Hippocampal formation (tissue), 2 donors: ENCODE measurements at places on chromosomes 7 and 10.
A peak's percentile ranks its signal among the peaks of the same experiment; 100 is the strongest.

DNA sequence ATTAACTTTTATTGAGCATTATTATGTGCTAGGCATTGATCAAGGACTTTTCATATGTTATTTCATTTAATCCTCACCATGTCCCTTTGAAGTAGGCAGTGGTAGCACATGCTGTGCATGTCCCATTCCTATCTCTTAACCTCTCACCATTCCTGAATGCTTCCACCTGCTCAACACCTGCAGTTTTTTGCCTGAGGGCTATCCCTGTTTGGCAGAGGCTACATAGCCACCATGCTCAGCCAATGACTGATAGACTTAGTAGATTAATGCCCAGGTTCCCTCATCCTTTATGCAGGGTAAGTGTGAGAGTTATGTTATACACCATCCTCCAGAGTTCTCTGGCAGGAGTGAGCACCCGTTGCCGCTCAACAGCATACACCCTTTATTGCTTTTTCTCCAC is 387.8 kb downstream of the BBS9 start:
- no peak for DNase-seq

- no peak for DNase-seq
Measured at GRCh38 chr10:87560495-87561129, 55.9 kb downstream of the MINPP1 start.

DNA sequence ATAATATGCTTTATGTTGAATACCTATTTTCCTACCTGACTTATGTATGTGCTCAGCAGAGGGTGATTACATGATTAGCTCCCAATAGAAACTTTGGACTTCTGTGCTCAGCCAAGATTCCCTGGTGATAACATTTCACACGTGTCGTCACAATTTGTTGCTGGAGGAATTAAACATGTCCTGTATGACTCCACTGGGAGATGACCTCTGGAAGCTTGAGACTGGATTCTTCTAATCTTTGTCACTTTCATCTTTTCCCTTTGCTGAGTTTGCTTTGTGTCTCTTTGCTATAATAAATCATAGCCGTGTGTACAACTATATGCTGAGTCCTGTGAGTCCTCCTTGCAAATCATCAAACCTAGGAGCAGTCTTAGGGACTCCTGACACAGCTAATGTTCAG is 120.9 kb upstream of the LRRTM3 start:
- DNase-seq = no peak

DNA sequence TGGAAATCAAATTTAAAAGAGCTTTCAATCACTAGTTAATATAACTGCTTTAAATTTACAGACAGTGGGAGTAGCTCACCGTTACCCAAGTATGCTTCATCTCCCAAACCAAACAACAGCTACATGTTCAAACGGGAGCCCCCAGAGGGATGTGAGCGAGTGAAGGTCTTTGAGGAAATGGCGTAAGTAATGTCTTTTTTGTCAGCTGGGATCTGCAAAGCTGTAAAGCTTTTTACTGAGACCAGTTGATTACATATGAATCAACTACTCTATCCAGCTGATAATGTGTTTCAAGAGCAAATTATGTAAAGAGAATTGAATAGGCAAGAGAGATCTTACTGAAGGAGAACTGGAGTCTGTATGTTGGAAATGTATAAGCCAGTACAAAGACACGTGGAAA is 116.2 kb downstream of the GLCCI1 start:
- no peak for DNase-seq

- DNase-seq = no peak
Measured at GRCh38 chr10:48550071-48550691, 54.7 kb downstream of the ARHGAP22 start.

GRCh38 chr7:101517304-101517703 is 111.8 kb downstream of the MYL10 start:
- DNase-seq = no peak

GRCh38 chr7:4726566-4726965 is 44.5 kb downstream of the FOXK1 start:
- DNase-seq = no peak

GRCh38 chr7:18626717-18627116 is 131.2 kb downstream of the HDAC9 start:
- DNase-seq = no peak

GRCh38 chr7:23709081-23709750 is 803 bp upstream of the STK31 start:
- no peak for DNase-seq

- DNase-seq = no peak
Measured at GRCh38 chr10:48404646-48405045, 98.2 kb downstream of the MAPK8 start.

- DNase-seq = no peak
Measured at GRCh38 chr10:16968416-16969041, 151.3 kb upstream of the RSU1 start.

GRCh38 chr7:158973440-158973839 is 117.1 kb downstream of the DYNC2I1 start:
- DNase-seq = no peak

DNA sequence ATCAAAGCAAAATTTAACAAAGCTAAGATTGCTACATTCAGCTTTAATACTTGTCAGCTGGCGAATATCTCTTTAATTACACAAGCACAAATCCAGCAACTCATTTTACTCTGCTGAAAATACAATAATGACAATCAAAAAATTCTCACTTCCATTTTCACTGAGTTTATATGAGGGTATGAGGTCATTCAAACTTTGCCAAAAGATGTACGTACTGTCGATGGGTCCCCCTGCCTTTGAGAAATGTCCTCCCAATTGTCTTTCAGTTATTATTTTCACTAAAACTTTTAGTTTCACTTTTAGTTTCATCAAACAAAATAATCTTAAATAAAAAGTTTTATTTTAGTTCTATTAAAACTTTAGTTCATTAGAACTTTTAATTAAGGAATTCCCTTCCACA is 159.5 kb upstream of the WDR11 start:
- DNase-seq = no peak

- DNase-seq = no peak
Measured at GRCh38 chr10:23150091-23150490, 42.0 kb upstream of the PTF1A start.

DNA sequence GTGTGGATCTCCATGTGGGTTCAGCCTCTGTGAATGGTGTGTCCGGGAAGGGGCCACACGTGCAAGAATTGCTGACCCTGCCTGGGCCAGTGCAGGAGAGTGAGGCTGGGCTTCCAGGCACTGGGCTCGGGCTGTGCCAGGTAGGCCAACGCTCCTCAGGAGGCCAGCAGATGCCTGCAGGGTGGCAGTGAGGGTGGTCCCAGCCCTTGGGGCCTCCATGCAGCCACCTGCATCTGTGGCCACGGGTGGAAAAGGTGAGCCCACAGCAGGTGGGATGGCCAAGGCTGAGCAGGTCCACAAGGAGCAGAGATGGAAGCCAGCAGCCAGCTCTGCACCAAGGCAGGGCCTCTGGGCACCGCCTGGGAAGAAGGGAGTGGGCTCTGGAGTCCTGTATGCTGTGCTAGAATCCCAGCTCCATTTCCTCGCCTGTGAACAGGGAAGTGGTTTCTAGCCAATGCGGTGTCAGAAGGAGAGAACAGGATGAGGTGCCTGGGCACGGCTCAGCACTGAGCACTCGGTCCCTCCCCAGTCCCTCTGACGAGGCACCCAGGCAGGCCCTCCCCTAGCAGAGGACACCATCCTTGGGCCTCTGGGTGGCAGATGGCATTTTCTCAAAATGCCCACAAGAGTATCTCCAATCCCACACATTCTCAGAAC is 31.1 kb upstream of the RET start:
- no peak for DNase-seq

DNA sequence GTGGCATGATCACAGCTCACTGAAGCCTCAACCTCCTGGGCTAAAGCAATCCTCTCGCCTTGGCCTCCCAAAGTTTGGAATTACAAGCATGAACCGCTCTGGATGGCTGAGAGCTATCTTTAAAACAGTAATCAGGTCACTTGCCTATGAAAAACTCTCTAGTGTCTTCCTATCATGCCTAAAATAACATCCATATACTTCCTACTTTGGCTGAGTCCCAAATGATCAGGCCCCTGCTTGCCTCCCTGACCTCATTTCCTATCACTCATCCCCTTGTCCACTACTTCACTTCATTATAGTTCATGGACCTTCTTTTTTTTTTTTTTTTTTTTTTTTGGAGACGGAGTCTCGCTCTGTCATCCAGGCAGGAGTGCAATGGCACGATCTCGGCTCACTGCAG is 28.0 kb downstream of the SEPTIN7 start:
- no peak for DNase-seq

DNA sequence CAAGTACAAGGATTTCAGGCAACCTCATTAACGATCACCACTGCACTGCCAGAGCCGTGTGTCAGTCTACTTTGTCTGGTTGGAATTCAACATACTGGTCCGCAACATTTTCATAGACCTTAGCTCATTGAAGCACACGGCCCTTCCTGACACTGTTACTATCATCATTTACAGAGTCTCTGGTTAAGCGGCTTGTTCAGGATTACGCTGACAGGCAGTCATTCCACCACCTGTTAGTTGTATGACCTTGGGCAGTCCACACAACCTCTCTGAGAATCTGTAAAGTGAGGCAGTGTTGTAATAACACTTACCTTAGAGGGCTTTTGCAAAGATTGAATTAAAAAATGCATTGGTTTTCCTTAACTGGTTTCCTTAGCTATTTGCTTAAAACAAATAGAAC is 112.6 kb downstream of the AOAH start:
- DNase-seq = no peak

DNA sequence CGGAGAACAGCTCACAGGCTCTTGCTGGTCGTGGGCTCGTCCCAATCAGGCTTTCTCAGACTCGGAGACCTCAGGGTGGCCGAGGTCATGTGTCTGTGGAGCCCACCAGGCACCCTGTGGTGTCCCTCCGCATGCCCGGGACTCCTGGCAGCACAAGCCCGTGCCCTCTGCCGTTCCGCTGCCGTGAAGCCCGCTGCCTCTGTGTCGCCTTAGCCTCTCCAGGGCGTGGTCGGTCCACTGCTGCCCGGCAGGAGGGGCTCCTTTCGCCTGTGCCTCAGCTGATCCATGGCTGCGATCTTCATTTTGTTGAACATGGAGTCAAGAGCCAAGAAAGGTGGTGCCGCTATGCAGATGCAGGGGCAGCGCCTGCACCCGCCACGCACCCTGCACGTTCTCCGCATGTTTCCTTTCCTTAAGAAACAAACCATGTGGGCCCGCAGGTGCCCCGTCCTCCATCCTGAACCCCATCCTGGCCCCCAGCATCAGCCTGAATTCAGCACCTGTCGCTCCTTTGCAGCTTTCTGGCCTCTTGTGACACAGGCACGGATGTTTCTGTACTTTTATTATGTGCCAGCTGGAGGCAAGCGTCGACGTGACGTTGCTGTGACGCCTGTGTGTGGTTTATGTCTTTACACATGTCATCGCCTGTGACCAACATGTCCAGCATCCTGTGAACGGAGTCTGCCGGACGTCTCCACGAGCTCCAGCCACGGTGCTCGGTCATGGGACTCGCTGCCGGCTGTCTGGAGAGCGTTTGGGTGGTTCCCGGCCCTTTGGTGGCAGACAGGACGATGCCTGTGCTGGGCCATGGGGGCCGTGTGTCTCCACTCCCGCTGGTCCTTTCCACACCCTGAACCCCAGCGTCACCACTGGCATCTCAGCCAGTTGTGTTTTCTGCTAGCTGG is 69.9 kb downstream of the NKX6-2 start:
- no peak for DNase-seq

DNA sequence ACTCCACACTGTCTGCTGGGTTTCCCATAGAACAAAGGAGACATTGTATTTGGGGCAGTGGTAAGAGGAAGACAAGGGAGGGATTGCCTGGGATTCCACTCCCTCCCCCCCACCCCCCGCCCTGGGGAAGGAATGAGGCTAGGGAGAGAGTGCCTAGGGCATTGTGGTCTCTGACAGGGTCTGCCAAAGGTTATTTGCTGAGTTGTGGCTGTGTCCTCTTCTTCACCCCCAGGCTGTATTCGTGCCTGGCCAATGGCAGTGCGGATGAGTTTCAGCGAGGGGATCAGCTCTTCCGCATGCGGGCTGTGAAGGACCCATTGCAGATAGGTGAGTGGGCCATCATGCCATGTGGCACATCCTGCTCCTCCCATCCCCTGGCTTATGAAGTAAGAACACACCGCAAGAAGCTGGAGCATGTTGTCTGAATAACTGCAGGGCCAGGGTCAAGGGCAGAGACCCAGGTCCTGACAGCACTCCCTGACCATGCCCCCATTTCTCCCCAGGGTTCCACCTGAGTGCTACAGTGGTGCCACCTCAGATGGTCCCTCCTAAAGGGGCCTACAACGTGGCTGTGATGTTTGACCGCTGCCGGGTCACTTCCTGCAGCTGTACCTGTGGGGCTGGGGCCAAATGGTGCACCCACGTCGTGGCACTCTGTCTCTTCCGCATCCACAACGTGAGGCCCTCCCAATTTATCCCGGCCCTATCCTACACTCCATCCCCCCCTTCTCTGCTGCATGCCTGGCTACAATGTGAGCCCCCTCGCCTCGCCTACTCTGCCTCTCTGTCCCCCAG is 3.7 kb downstream of the ZSWIM8 start:
- no peak for DNase-seq

DNA sequence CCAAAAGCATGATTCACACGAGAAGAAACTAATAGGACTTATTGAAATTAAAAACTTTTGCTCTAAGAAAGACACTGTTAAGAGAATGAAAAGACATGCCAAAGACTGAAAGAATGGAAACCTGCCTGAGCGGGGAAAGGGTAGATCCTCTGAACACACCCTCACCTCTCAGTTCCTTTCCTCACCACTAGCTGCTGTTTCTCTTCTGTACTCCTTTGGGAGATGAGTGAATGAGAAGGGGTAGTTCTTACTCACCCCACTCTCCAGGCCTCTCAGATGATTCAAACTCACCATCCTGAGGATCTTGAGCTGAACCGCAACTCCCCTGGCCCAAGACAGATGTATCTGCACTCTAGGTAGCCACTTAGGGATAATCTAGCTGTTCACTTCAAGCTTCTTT is 41.9 kb downstream of the IQUB start:
- DNase-seq = no peak

- DNase-seq = peak; percentile 64
Measured at GRCh38 chr10:33008499-33009243, 50.6 kb upstream of the ITGB1 start.

GRCh38 chr10:24826009-24826408 is 102.3 kb upstream of the ARHGAP21 start:
- DNase-seq = no peak

DNA sequence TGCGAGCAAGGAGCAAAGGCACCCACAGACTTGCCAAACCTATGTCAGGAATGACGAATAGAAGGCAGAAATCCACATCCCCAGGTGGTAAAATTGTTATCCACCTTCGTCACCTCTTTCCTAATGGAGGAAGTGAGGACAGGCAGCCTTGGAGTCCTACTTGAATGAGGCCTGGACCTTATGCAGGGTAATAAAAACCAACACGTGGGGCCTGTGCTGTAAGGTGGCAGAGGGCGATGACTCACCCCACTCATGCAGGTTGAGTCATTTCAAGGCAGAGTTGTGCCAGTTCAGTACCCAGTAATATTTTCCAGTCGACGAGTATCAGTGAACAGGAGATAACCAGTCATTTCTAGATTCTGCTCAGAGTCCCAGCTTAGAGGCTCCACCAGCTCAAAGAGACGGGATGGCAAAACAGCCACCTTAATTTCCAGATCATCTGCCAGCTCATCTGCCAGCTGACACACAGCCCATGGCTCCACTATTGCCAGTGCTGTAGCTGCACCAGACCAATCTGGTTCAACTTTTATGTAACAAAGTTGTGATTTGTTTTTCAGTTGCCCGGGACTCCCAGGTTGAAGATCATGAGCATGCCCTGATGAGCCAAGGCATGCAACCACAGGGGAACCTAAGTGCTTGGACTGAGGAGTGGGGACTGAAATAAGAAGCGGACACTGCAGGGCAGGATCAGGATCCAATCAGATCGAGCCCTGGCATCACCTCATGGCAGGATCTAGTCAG is 176.2 kb upstream of the ITGB1 start:
- DNase-seq = no peak

- no peak for DNase-seq
Measured at GRCh38 chr10:116286626-116287200, 13.7 kb upstream of the GFRA1 start.

GRCh38 chr7:47092336-47092735 is 489.6 kb downstream of the TNS3 start:
- DNase-seq = no peak
